Left ventricle myocardium inferior (tissue), 1 donor: ENCODE measurements at places on chromosomes 1 and 21. TPM values are rescaled to one million over a fixed set of nuclear protein-coding genes. Genes with fewer than 3 reads are reported as not detected.

TMPRSS15 gene
- not detected for total RNA-seq

LINGO4 gene
- 0.77 TPM for total RNA-seq

UBE2U gene
- total RNA-seq, result 0.85 TPM

PYCR2 gene
- total RNA-seq, result 64.0 TPM

SYNC gene
- total RNA-seq, result 16.2 TPM

AMY2B gene
- total RNA-seq, result 23.9 TPM

TESK2 gene
- 1.4 TPM for total RNA-seq

LORICRIN gene
- not detected for total RNA-seq

DNA sequence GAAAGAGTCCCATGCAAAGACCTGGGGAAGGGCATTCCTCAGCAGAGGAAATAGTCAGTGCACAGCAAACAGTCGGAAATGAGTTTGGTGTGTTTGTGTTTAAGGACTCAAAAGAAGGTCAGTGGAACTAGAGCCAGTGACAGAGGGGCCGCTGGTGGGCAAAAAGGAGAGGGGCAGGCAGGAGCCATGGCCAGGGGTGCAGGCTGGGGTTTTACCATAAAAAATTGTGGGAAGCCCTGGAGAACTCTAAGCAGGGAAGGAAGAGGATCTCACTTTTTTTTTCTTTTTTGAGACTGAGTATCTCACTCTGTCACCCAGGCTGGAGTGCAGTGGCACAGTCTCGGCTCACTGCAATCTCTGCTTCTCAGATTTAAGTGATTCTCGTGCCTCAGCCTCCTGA is 33.7 kb upstream of the TARDBP start:
- no peak for DNase-seq

DNA sequence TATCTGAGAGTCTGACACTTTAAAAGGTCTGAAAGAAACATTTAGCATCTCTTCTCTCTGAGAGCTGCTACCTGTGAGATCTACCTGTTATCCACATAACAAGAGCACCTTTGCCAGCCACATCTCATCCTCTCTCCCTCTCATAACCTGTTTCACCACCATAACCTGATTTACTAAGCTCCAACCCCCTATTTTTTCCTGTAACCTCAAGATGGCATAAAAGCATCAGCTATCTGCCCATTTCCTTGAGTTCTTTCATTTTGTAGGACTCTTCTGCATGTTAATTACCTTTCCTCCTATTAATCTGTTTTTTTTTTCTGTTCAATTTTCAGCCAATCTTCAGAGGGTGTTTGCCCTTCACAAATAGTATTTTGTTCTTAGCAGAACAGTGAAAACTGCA is 136.5 kb upstream of the KCNK1 start:
- DNase-seq, result no peak

- DNase-seq, result no peak
These were observed 165.8 kb upstream of the EDN2 start for GRCh38 chr1:41650028-41650880.

DNA sequence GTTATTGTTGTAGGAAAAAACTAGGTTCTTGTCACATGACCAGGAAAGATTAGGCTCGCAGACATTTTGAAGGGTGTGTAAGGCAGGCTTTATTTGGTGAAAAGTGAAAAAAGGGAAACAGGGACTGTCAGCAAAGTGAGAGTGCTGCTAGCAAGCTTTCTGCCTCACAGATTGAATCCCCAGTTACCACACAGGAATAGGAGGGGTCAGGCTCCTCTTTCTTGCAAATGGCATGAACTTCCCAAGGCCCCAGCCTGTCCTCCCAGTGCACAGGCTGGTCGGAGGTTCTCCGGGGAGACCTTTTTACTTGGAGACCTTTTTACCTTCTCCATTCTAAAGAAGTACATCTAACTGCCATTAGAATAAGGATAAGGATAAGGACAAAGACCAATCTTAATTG is 42.1 kb downstream of the SYCP1 start:
- no peak for DNase-seq

GRCh38 chr1:13583966-13584791 is 547 bp downstream of the PDPN start:
- DNase-seq, result peak; percentile 42

GRCh38 chr1:93256433-93256832 is 75.9 kb downstream of the CCDC18 start:
- no peak for DNase-seq

- DNase-seq, result no peak
These were observed 6.1 kb downstream of the DFFB start for GRCh38 chr1:3863231-3863935.

- DNase-seq, result no peak
These were observed 276.6 kb downstream of the SETD4 start for GRCh38 chr21:35783721-35784120.

- no peak for DNase-seq
These were observed 43.8 kb downstream of the RBM11 start for GRCh38 chr21:14259747-14260146.

GRCh38 chr1:94061513-94062443 is 59.2 kb downstream of the ABCA4 start:
- DNase-seq, result peak; percentile 56

GRCh38 chr1:213779228-213779627 is 208.5 kb upstream of the PROX1 start:
- no peak for DNase-seq

GRCh38 chr1:203089001-203089650 is 3.3 kb upstream of the MYOG start:
- no peak for DNase-seq

GRCh38 chr1:234763910-234764309 is 153.9 kb upstream of the IRF2BP2 start:
- no peak for DNase-seq

DNA sequence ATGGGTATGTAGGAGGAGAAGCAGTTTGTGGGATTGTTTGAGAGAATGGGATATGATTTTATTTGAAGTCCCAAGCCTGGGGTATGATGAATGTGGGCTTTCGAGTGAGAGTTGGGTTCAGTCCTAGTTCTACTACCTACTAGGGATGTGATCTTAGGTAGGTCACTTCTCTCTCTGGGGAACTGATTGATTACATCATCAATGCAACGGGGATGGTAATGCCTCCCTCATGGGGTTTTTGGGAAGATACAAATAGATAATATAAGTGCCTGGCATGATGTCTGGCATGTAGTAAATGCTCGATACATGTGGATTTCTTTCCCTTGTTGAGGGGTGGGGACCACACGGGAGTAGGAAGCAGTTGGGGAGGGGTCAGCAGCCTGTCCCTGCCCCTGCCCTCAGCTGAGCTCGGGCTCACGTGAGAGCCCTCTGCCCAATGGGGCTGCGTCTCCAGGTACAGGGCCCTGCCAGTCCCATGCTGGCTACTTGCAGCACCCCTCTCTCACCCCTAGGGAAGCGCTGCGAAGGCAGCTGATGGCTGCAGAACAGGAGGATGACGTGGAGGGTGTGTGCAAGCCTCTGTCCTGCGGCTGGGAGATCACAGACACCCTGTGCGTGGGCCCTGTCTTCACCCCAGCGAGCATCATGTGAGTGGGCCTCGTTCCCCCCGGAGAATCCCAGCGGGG is 38.7 kb downstream of the AZIN2 start:
- DNase-seq, result no peak

DNA sequence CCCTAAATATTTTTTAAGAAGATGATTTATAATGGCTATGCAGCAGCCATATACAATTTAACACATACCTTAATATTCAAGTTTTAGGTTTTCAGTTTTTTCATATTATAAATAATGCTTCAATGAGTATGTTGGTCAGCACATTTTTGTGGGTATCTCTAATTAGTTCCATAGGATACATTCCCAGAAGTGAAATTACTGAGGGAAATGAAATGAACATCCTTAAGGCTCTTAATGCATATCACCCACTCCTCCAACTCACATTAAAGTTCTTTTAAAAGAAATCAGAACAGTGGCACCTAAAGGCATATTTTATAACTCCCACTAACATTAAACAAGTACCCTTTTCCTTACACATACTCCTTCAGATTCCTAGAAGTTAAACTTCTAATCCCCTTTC is 56.1 kb downstream of the EYA3 start:
- DNase-seq, result no peak

DNA sequence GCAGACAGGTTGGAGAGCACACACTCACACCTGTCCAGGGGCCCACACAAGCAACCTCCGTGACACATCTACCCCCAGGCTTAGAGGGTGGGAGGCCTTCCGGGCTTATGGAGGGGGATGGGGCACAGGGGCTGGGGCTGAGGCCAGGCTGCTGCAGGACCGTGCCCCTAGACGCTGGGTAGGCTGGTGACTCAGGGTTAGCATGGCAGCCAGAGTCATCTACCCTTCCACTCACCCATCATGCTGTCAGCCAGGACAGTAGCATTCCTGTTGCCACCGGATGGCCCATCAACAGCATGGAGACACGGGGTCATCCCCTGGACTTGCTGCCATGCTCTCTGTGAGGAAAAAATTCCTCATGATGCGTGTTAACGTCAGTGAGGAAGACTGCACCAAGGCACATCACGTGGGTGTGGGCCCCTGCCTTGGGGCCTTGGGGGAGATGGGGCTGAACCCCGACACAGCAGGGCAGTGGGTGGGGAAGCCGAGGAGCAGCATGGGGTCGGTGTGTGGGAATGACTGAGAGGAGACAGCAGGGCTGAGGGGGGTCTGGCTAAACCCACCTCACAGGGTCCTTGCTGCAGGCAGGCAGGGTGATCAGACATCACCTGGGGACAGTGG is 52.8 kb downstream of the WNT9A start:
- DNase-seq, result no peak

GRCh38 chr1:21329209-21329844 is 39.1 kb upstream of the ECE1 start:
- DNase-seq, result no peak

DNA sequence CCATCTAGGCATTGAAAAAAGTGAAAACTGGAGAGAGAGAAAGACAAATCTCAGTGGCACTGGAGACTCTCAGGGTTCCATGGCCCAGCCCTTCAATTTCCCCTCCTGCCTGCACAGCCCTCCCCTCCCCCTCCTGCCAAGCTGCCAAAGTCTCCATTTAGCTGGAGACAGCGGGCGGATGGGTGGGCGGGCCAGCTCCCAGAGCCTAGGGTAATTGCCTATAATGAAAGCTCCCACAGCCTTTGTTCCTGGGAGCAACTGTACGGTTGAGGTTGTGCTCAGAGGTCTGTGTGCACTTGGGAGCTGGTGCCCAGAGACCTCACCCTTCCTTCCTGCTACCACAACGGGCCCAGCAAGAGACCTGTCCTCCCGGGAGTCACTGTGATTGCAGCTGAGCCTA is 89.6 kb downstream of the NAV1 start:
- DNase-seq, result peak; percentile 33

DNA sequence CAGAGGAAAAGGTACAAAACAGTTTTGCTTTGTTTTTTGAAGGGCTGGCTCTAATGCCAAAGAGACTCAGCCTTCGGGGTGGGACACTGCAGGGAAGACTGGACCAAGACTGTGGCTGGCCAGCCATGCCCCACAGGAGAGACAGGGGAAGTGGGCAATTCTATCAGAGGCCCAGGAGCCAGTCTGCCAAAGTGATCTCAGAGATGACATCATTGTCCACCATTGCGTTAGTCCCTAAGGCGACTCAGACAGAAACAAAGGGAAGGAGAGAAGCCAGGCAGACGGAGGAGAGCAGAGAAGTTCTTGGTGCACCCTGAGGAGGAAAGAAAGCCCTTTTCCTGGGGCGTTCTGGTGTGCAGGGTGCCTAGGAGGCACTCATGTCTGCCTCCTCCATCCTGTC is 26.4 kb downstream of the OPTC start:
- no peak for DNase-seq
